Stomach (tissue), 19 donors: ENCODE measurements at places on chromosomes 3 and 15. TPM values are rescaled to one million over a fixed set of nuclear protein-coding genes. Genes with fewer than 3 reads are reported as not detected.
A peak's percentile ranks its signal among the peaks of the same experiment; 100 is the strongest.

DNA sequence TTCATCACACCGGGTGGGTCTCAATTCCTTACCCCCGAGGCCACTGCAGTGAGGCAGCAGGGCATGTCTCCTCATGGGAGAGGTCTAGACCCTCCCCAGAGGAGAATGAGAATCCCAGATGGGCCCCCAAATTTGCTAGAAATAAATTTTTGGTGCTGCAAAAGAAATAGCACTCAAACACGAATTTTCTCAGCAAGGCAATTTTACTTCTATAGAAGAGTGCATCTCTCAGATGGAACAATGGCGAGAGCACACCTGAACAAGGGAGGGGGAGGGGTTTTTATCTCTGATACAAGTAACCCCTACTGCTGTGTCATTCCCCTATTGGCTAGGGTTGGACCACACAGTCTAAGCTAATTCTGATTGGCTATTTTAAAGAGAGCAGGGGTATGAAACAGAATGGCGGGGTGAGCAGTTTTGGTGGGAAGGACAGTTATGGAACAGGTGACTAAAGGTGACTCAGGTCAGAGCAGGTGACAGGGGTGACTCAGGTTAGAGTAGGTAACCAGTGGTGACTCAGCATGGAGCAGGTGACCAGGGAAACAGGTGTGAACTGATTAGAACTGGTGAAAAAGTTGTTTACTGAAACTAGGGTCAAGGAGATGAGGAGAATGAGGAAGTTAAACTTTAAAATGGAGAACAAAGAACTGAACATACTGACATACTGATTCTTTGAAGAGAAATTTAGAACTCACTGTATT lies 93.0 kb upstream of the WNT7A start:
- H3K27me3 ChIP-seq: no peaks in the 10 kb centered on the region
- H3K4me3 ChIP-seq: no peak overlapping the region
- no peak overlapping the region for H3K27ac ChIP-seq
- H3K36me3 ChIP-seq: no peaks in the 10 kb centered on the region

DNA sequence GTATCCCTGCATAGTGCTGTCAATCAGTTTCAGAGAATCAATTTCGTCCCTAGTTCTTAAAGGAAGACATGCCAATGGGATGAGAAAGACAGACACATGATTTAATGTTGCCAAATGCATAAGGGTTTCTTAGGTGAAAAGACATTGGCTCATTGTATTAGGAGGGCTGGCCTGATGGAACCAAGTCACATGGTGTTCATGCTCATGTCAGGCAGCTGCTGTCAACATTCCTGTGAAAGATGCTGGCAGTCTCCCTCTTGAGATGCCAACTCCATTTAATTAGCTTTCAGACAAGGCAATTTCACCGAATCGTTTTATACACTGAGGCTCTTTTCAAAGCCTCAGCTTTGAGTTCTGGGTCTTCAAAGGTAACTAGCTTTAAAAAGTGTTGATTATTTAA lies 16.1 kb upstream of the IL1RAP start:
- DNase-seq: no peak
- no peak overlapping the region for H3K27ac ChIP-seq
- no peak overlapping the region for H3K4me3 ChIP-seq
- no peaks in the 10 kb centered on the region for H3K27me3 ChIP-seq
- H3K36me3 ChIP-seq: no peaks in the 10 kb centered on the region

- DNase-seq: no peak
- no peaks in the 10 kb centered on the region for H3K27me3 ChIP-seq
- no peaks in the 10 kb centered on the region for H3K36me3 ChIP-seq
These were observed 49.8 kb upstream of the SSR3 start for GRCh38 chr3:156604642-156605144.

The PGBD4 gene
- total RNA-seq: not detected

The CACNA2D3 gene
- total RNA-seq: 3.8 TPM

The PLA2G4E gene
- total RNA-seq: not detected

DNA sequence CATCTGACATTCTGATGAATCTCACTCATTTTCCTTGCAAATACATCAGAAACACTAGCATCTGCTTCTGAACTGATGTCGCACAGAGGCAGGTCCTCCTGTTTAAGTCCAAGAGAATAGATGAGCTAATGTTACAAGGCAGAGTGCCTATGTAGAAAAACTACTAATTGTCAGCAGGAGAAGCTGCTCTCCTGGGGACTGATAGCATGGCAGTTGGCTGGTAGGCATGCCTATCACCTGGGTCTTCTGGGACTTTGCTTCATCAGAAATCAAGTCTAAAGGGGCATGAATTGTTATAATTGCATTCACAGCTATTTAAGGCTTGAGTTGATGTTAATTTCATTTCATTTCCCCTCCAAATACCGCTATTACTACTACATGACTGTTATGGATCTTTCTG lies 457.2 kb downstream of the RAP2B start:
- DNase-seq: no peak
- no peaks in the 10 kb centered on the region for H3K4me1 ChIP-seq
- H3K36me3 ChIP-seq: no peaks in the 10 kb centered on the region
- no peaks in the 10 kb centered on the region for H3K27me3 ChIP-seq

The VGLL4 gene
- 52.7 TPM for total RNA-seq

DNA sequence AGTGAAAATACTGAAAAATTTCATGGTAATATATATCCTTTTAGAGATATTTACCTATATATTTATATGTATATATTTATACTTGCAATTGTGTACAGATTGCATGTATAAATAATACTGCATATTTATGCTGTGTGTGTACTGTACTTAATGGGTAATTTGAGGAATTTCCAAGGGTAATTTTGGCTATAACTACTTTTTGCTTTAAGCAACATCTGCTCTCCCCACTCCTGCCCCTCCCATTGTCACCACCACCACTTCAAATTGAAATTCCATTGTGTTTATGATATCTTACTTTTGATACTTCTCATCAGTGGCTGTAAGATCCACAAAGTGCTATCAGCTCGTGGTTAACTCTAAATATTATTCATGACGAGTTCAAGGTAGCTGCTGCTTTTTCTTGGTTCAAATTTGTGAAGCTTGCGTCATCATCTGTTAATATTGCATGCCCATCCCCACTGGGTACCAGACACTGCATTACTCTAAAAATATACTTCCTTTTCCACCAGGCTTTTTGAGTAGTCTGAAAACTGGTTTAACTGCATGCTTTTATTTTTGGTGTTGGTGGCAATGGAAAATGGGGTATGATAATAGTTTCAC lies 91.7 kb upstream of the MITF start:
- no peaks in the 10 kb centered on the region for H3K27me3 ChIP-seq
- H3K4me3 ChIP-seq: no peak overlapping the region
- H3K4me1 ChIP-seq: peaks cover 10% of the 10 kb centered on the region
- no peak overlapping the region for H3K27ac ChIP-seq
- H3K36me3 ChIP-seq: no peaks in the 10 kb centered on the region

DNA sequence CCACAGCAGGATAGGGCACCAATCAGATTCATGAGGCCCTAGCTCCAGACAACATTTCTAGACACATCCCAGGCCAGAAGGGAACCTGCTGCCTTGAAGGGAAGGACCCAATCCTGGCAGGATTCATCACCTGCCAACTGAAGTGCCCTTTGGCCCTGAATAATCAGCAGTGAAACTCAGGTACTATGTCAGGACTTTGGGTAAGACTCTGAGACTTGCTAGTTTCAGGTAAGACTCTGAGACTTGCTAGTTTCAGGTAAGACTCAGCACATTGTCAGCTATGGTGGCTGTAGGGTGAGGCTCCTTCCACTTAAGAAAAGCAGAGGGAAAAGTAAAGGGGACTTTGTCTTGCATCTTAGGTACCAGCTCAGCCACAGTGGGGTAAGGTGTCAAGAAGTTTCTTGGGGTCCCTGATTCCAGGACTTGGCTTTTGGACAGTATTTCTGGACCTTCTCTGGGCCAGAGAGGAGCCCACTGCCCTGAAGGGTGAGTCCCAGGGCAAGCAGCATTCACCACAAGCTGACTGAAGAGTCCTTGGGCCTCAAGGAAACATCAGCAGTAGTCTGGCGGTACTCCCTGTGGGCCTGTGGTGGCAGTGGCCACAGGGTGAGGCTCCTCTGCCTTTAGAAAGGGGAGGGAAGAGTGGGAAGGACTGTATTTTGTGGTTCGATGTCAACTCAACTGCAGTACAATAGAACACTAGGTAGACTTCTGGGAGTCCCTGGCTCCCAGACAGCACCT lies 13.7 kb upstream of the COL8A1 start:
- no peak overlapping the region for H3K4me3 ChIP-seq
- H3K4me1 ChIP-seq: no peaks in the 10 kb centered on the region
- DNase-seq: no peak
- H3K36me3 ChIP-seq: no peaks in the 10 kb centered on the region
- no peak overlapping the region for H3K27ac ChIP-seq

The ZNF35 gene
- 4.3 TPM for total RNA-seq

DNA sequence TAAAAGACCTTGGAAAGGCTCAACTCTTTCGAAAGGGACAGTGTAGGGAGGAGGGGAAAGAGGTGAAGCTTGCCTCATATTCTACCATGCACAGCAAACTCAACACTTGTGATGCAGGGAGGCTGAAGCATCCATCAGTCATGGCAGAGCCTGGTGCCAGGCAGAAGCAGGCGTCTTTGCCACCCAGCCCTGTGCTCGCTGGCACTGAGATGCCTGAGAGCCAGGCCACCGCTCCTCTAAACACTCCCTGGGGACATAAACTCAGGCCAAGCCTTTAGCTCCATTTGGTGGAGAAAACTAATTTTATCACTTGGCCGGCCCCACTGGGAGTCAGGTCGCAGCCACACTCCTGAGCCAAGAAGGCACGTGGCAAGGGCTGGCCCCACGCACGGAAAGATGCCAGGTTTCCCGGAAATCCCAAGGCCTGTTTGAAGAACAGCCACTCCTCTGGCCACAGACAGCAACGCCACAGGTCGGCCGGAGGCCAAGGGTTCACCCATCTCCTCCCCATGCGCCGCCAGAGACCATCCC lies 30.7 kb downstream of the XXYLT1 start:
- H3K4me1 ChIP-seq: peaks cover 30% of the 10 kb centered on the region
- no peak overlapping the region for H3K4me3 ChIP-seq
- H3K27me3 ChIP-seq: no peaks in the 10 kb centered on the region
- no peak overlapping the region for H3K27ac ChIP-seq

The ZCWPW2 gene
- total RNA-seq: 0.29 TPM

- no peaks in the 10 kb centered on the region for H3K4me1 ChIP-seq
- no peaks in the 10 kb centered on the region for H3K36me3 ChIP-seq
- no peak for DNase-seq
- no peaks in the 10 kb centered on the region for H3K27me3 ChIP-seq
These were observed 60.2 kb downstream of the CNTN4 start for GRCh38 chr3:2158828-2159227.

GRCh38 chr15:39936187-39936586 lies 2.3 kb downstream of the EIF2AK4 start:
- no peak overlapping the region for H3K4me3 ChIP-seq
- no peak overlapping the region for H3K27ac ChIP-seq
- peaks cover 43% of the 10 kb centered on the region for H3K4me1 ChIP-seq
- no peak for DNase-seq
- H3K27me3 ChIP-seq: no peaks in the 10 kb centered on the region
- H3K36me3 ChIP-seq: peaks cover 16% of the 10 kb centered on the region

The MLF1 gene
- total RNA-seq: 1.7 TPM

GRCh38 chr3:191227541-191227940 lies 28.5 kb downstream of the OSTN start:
- H3K36me3 ChIP-seq: no peaks in the 10 kb centered on the region
- H3K4me3 ChIP-seq: no peak overlapping the region
- no peak for DNase-seq
- H3K4me1 ChIP-seq: no peaks in the 10 kb centered on the region
- H3K27ac ChIP-seq: no peak overlapping the region
- no peaks in the 10 kb centered on the region for H3K27me3 ChIP-seq

GRCh38 chr15:36951731-36952247 lies 148.6 kb downstream of the MEIS2 start:
- H3K4me3 ChIP-seq: no peak overlapping the region
- H3K27me3 ChIP-seq: no peaks in the 10 kb centered on the region
- no peaks in the 10 kb centered on the region for H3K36me3 ChIP-seq
- peaks cover 33% of the 10 kb centered on the region for H3K4me1 ChIP-seq

DNA sequence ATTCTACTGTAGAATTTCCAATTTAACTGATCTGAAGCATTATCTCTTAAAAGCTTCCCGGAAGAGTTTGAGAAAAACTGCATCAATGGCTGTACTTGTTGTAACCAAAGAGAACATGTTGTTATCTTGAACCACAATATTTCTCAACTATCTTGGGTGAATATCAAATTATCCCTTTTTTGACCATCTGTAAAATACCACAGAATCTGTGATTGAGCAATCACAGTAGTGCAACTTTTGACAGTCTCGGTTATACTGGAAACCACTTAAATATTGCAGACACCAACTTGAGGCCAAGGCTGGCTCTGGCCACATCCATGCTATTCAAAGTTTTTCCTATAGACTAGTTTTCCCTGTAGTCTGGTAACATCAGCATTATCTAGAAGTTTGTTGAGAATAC lies 842.8 kb upstream of the EPHA6 start:
- H3K27me3 ChIP-seq: no peaks in the 10 kb centered on the region
- no peak overlapping the region for H3K4me3 ChIP-seq
- no peak for DNase-seq
- H3K27ac ChIP-seq: peak overlapping the region; percentile 54
- no peaks in the 10 kb centered on the region for H3K36me3 ChIP-seq

- no peak overlapping the region for H3K27ac ChIP-seq
- no peak overlapping the region for H3K4me3 ChIP-seq
- no peaks in the 10 kb centered on the region for H3K27me3 ChIP-seq
- no peak for DNase-seq
- H3K36me3 ChIP-seq: no peaks in the 10 kb centered on the region
These were observed 624.8 kb upstream of the LMCD1 start for GRCh38 chr3:7876741-7877297.

GRCh38 chr3:27533718-27534573 lies 49.8 kb upstream of the SLC4A7 start:
- H3K27ac ChIP-seq: peak overlapping the region; percentile 79
- H3K27me3 ChIP-seq: no peaks in the 10 kb centered on the region
- H3K4me1 ChIP-seq: peaks cover 30% of the 10 kb centered on the region
- H3K4me3 ChIP-seq: no peak overlapping the region
- no peaks in the 10 kb centered on the region for H3K36me3 ChIP-seq

- no peak for DNase-seq
- H3K27me3 ChIP-seq: no peaks in the 10 kb centered on the region
- H3K36me3 ChIP-seq: no peaks in the 10 kb centered on the region
- H3K27ac ChIP-seq: no peak overlapping the region
- H3K4me3 ChIP-seq: no peak overlapping the region
These were observed 64.6 kb downstream of the ZIC4 start for GRCh38 chr3:147341727-147342126.

GRCh38 chr15:27486683-27487647 lies 516.0 kb downstream of the GABRG3 start:
- no peak for DNase-seq
- no peaks in the 10 kb centered on the region for H3K36me3 ChIP-seq
- no peak overlapping the region for H3K27ac ChIP-seq
- H3K4me3 ChIP-seq: no peak overlapping the region
- no peaks in the 10 kb centered on the region for H3K27me3 ChIP-seq

The PP2D1 gene
- total RNA-seq: not detected

GRCh38 chr15:45862034-45862433 lies 227.2 kb downstream of the SQOR start:
- no peak overlapping the region for H3K4me3 ChIP-seq
- no peaks in the 10 kb centered on the region for H3K27me3 ChIP-seq
- no peak overlapping the region for H3K27ac ChIP-seq
- no peaks in the 10 kb centered on the region for H3K36me3 ChIP-seq
- H3K4me1 ChIP-seq: no peaks in the 10 kb centered on the region
- DNase-seq: no peak

GRCh38 chr3:49411535-49411967 lies 225 bp downstream of the RHOA start:
- peak overlapping the region; percentile 76 for H3K4me3 ChIP-seq
- peaks cover 82% of the 10 kb centered on the region for H3K4me1 ChIP-seq
- H3K27me3 ChIP-seq: no peaks in the 10 kb centered on the region
- peak; percentile 81 for DNase-seq
- H3K36me3 ChIP-seq: no peaks in the 10 kb centered on the region
